ENCODE measurements at places on chromosomes 16 and 17.
A peak's percentile ranks its signal among the peaks of the same experiment; 100 is the strongest.

- DNase-seq: peak; percentile 53
Observed at GRCh38 chr17:81309140-81309858, 14.2 kb upstream of the SLC38A10 start.

DNA sequence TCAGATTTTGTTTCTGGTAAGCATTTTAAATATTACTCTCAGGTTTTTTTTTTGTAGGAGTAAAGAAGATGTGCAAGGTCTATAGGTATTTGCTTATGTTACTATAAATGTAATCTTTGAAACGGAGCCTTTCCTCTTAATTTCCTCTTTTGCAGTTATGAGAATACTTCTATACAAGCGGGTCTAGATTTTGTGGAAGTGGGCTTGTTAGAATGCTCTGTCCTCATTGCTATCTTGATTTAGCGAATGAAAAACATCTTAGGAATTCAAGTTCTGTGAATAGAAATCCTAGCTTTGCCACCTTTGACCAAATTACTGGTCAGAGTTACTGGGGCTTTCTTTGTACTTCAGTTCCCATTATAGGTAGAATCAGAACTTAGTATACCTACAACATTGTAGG, 80.3 kb downstream of the EFCAB13 start:
- no peak for DNase-seq

- no peak for DNase-seq
Observed at GRCh38 chr16:30064729-30065101, 845 bp upstream of the ALDOA start.

DNA sequence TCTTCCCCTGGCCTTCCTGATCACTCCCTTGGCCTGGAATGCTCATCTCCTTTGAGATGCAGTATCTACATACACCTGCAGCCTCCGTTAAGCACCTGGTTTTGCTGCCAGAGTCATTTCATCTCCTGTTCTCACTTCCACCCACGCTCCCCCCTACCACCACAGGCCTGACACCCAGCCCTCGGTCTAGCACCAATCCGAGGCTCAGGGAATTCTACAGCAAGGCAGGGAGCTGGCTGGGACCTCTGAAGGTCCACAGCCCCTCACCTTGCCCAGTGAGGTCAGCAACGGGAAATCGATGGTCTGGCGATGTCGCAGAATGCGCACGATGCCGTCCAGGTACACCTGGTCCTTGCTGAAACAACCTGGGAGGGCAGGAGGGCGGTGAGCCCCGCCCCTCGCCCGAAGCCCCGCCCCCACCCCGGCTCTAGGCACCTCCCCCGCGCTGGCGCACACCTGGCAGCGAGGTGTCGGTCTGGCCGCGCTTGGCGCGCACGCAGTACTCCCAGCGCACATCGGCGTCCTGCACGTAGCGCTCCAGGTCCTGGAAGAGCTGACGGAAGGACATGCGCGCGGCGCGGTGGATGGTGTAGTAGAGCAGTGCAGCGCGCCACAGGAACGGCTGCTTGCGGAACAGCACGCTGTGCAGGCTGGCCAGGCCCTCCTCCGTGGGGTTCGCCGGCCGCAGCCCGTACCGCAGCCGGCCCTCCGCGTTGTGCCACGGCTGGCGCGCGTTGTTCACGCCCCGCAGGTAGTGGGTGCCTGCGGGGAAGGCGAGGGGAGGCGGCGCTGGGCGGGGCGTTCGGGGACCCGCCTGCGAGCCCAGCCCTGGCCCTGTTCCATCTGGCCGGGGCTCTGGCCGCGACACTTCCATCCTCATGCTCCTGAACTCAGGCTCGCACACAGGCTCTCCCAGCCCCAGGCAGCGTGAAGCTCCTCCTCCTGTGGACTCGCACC, 5.7 kb downstream of the MATCAP1 start:
- DNase-seq: peak; percentile 93

DNA sequence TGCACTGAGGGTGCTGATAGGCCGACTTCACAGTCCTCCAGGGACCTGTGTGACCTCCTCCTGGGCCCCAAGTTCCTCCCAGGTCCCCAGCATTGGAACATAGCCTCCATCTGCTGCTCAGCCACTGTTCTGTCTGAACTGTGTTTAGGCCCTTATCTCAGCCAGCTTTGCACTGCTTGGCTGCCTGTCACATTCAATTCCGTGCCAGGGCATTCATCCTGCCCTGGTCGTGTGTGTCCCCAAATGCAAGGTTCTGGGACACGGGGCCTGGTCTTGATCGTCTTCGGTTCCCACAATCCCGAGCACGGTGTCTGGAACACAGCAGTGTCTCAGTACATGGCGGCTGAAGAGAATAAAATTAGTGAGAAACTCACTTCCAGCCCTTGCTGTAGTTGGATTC, 69.9 kb upstream of the NFAT5 start:
- no peak for DNase-seq
